ENCODE measurements at places on chromosomes 5 and 9.

- DNase-seq: peak; percentile 64
These were observed 994.8 kb upstream of the WWC1 start for GRCh38 chr5:167296661-167297060.

DNA sequence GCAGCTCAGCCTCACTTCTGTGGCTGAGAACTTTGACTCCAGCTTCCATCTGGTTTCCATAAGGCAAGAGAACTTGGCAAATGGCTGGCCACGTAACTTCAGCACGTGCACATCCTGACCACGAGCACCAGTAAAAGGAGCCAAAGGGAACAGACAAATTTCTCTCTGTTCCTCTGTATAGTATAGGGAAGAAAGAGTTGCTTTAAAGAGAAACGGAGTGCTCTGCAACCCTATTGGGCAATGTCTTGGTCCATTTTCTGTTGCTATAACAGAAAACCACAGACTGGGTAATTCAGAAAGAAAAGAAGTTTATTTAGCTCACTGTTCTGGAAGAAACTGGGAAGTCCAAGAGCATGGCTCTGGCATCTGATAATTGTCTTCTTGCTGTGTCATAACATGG lies 558.7 kb downstream of the ACTL7B start:
- DNase-seq: no peak

GRCh38 chr5:150783422-150783928 lies 4.9 kb downstream of the SMIM3 start:
- DNase-seq: no peak

- no peak for DNase-seq
These were observed 18.5 kb downstream of the ZNF366 start for GRCh38 chr5:72488756-72489155.

GRCh38 chr9:78666818-78667414 lies 370.0 kb downstream of the PSAT1 start:
- no peak for DNase-seq

GRCh38 chr5:133942614-133943474 lies 25.6 kb downstream of the C5orf15 start:
- no peak for DNase-seq

DNA sequence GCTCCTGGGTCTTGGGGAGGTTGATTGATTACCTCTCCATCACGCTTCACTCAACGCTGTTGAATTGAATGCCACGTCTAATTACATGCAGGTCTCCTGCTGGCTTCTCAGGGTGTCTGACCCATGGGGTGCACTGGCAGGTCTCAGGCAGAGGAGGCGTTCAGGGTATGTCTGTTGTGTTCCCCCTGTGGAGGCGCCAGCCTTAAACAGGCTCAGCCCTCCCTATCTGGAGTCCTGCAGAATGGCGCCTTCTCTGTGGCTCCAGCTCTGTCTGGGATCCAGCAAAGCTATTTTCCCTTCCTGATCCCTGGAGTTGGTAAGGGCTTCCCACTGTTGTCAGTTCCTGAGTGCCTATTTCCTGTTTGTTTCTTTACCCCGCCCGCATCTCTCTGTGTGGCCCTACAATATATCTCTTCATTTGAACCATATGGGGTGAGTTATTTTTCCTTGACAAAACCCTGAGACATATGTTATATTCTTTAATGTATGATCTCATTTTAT lies 150.0 kb downstream of the NTRK2 start:
- no peak for DNase-seq

GRCh38 chr9:125756518-125756917 lies 9.3 kb downstream of the PBX3 start:
- DNase-seq: no peak

- no peak for DNase-seq
These were observed 236.3 kb downstream of the ARHGAP26 start for GRCh38 chr5:143006501-143006900.

DNA sequence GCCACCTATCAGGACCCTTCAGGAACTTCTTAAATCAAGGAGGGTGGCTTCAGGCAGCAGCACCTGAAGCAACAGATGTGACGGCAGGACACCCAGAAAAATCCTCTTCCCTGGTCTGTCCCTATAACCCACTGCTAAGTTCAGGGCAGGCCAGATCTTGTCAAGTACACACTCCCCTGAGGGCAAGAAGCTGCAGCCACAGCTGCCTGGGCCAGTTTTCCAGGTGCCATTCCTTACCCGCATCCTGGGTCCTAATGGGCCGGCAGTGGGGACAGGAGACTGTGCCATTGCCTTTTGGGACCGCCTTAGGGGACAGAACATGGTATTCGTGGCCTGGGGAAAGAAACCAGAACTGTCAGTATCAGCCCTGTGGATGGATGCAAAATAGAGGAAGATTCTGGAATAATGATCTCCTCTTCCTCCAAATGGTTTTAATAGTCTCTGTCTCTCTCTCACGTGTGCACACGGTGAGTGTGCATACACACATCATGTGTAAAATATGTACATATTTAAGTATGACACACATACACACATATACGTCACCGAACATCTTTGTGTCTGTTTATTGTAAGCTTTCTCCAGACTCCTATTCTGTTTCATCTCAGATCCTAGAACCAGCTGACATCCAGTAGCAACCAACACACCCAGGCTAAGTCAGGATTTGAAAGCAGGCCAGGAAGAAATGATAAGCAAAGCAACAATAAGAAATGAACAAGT lies 14.0 kb downstream of the ORM2 start:
- no peak for DNase-seq

GRCh38 chr9:117771136-117771535 lies 66.9 kb downstream of the TLR4 start:
- no peak for DNase-seq

DNA sequence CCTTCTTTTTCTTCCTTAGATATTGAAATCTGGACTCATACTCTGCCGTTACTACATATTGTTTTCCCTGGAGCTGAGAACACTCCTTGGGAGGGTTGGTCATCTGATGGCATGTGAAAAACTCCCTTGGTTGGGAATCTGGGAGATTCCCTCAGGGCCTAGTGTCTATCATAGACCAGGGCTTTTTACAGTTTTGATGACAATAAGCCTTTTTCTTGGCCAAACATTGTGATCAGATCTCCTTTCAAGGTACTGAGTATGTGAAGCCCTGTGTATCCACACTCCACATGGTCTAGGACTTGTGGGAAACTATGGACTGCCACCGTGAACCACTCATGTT lies 32.9 kb downstream of the TMEM252 start:
- no peak for DNase-seq

GRCh38 chr5:96143450-96143849 lies 181.8 kb upstream of the ELL2 start:
- no peak for DNase-seq

DNA sequence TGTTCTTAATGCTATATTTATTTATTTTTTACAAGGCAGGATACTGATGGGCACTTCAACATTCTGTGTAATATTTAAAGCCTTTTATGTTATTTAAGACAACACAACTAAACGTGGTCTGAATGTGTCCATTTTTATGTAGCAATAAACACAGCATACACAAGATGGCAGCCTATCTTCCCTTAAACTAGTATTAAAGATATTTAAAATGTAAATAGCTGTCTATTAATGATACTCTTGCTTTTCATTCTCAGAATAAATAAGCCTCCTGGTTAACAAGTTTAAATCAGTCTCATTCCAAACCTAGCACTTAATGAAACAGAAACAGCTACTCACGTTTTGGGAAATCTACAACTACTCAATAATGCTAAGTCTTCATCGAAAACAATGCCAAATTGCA lies 315.7 kb downstream of the MCTP1 start:
- DNase-seq: peak; percentile 10

DNA sequence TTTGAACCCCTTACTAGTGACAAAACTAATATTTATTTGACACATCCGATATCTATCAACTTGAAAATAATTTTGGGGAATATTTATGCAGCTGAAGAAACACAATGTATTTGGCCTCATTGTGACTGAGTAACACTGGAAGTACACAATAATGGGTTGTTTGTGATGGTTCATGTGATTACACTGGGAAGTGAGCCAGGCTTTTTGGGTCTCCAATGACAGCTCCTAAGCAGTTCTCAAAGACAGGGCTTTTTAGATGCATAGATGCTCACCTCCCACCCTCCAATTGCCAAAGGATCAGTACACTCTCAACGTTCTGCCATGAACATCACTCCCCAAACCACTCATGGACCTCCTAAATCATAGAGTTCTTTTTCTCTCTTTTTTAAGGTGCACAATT lies 170.0 kb downstream of the SLC24A2 start:
- DNase-seq: no peak

GRCh38 chr5:118069452-118069851 lies 918.9 kb downstream of the DTWD2 start:
- no peak for DNase-seq

- no peak for DNase-seq
These were observed 205.6 kb downstream of the PSAT1 start for GRCh38 chr9:78502566-78502965.

- no peak for DNase-seq
These were observed 168.6 kb upstream of the RGMB start for GRCh38 chr5:98604721-98605425.

GRCh38 chr5:39469176-39469575 lies 44.4 kb upstream of the DAB2 start:
- DNase-seq: no peak

DNA sequence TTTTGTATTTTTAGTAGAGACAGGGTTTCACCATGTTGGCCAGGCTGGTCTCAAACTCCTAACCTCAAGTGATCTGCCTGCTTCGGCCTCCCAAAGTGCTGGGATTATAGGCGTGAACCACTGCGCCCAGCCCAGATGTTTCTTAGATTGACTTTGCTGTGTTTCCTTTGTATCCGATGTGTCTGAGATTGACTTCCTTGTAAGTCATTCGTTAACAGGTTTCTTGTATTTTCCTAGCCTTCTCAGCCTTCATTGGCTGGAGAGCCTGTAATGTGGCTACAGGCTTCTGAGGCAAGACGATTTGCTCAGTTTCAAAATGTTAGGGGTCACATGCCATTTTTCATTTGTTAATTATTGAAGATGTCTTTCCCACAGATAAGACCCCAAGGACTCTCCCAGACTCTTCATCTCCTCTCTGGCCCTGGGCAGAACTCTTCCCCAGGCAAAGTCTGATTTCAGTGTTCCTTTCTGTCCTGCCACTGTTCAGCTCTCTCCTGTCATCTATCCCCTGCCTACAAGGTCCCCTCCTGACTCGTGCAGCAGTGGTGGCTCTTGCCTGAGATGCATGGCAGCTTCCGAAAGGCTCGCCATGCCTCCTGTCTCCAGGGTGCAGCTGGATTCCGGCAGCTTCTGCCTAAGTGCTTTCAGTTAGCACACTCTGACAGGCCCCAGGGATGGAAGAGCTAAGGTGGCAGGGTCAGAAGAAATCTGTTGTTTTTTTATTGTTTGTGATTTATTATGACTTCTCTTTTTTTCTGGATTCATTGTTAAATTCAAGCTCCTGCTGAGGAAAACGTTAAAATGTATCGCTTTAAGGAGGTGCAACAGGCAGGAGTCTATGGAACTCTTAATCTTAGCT lies 206.4 kb downstream of the AOPEP start:
- DNase-seq: no peak

DNA sequence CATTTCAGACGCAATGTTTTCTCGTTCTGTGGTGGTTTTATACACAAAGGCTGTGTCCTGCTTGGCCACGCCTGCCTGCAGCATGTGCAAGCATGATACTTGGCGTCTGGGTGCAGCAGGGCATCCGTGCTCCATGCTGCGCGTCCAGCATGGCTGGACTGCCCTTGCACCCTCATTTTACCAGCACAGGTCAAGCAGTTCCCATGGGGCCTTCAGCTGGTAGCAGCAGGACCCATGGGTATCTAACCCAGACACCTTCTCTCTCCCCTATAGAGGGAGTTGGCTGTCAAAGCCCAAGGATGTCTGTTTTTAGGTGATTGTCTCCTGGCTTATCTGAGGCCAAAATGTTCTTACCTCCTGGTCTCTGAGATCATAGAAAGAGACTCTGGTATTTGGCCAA lies 158.3 kb upstream of the PITX1 start:
- no peak for DNase-seq

All from MM.1S (cell line).